ENCODE measurements at places on chromosomes 3 and 15.

DNA sequence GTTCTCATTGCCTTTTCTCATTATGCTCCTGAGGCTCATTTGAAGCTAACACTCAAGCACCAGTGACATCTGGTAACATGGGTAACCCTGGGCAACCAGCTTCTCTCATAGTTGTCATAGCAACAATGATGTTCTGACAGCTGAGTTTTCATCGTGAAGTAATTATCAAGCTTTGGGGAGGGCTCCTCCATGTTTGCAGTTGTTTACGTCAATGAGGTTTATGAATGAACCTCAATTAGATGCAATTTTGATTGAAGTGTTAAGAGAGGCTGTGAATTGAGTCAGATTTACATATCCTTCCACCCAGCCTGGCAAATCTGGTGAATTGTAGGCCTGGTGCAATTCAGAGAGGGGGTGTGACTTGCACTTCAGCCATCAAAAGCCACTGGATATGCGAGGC is 119.3 kb upstream of the CHD2 start:
- no peak for DNase-seq

- DNase-seq = no peak
Observed at GRCh38 chr3:182035324-182035723, 323.6 kb downstream of the SOX2 start.

DNA sequence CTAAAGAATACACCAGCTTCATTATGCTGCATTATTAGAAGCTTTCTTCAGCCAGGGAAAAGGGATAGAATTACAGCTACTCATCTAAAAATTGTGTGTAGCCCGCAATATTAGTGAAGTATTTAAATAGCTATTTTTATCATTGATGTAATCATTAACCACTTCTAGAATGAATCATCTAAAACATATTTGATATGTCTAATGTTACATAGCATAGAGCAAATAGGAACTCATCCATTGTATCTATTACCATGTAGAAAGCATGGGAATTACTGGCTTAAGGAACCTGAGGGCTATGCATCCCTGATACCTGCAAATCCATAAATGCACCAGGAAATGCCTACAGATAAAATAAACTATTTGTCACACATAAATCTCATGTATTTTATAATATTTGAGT is 54.5 kb upstream of the VGLL3 start:
- no peak for DNase-seq

DNA sequence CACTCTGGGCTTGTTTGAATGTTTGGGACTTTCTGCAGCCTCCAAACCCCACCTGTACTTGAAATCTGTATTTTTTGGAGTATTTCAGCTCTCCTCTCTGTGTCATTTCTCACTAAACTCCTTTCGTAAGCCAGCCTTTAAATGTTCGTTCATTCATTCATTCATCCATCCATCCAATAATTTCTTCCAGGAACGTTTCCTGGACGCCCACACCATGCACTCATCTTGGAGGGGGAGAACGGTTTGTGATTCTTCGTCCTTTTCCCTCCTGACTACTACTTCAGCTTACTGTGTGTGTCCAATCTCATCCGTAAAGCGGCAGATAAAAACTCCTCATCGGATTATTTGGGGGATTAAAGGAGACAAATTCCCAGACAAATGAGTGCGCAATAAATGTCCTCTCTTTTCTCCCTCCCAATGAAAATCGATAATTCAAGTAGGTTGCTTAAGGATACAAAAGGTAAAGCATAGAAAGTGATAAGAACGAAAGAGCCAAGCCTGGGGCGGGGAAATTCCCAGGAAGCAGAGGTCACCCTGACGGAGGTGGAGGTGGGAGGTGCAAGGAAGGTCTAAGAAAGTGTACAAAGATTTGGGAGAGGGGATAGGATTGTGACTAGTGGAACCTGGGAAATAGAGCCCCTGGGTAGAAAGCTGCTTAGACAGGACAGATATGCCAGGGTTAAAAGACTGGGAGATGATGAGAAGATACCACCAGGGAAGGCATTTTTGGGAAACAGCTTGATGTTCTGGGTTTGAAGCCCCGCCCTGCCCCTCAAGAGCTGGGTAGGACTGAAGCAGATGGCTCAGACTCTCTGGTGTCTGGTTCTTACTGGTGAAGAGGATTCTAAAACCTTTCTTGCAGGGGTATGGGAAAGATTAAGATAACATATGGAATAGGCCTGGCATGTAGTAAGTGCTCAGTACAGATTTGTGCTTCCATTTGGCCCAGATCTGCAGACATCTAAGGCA is 896 bp upstream of the KLHL25 start:
- DNase-seq = no peak

DNA sequence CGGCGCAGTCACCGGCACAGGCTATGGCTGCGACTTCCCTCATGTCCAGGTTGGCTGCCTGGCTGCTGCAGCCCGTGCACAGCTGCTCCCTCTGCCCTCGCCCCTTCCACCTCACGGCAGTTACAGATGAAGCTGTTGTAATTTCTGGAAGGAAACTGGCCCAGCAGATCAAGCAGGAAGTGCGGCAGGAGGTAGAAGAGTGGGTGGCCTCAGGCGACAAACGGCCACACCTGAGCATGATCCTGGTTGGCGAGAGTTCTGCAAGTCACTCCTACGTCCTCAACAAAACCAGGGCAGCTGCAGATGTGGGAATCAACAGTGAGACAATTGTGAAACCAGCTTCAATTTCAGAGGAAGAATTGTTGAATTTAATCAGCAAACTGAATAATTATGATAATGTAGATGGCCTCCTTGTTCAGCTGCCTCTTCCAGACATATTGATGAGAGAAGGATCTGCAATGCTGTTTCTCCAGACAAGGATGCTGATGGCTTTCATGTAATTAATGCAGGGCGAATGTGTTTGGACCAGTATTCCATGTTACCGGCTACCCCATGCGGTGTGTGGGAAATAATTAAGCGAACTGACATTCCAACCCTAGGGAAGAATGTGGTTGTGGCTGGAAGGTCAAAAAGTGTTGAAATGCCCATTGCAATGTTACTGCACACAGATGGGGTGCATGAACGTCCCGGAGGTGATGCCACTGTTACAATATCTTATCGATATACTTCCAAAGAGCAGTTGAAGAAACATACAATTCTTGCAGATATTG is 13.2 kb upstream of the GNB4 start:
- no peak for DNase-seq

- no peak for DNase-seq
Observed at GRCh38 chr15:99604865-99605264, 39.1 kb downstream of the MEF2A start.

DNA sequence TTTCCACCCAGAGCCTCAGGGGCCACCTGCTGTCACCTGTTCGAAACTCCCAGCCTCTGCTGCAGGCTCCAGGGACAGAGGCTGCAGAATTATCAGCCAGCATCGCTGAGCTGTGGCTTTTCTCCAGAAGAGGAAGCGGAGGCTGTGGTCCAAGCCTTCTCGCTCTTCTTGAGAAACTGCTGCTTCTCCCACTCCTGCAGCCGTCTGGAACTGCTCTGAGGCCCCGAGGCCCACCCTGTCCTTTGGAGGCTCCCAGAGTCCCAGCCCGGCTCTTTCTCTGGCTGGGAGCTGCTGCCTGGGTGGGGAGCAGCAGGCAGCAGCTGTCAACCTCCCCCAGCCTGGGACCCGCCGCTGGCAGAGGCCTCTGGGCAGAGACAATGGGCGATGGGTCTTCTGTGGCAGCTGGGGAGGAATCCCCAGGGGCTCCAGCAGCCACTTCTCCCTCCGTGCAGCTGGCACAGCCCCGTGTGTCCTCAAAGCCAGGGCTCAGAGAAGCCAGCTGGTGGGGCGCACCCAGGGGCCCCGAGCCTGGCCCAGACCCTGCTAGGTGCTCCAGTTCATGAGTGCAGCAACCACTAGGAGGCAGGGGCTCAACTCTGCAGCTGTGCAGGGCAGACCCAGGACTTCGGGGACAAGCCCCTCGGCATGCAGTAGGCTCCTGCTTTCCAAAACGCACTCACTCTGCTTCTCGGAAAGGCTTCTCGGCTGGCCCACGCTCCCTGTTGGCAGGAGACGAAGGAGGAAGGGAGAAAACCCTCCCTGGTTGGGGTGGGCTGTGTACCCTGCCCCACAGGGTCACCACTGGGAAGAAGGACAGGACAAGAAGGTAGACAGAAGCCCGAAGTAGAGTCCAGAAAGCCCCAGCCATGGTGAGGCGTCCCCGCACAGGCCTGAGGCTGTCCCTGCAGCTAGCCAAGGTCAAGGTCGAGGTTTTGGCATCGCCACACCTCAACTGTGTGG is 49.9 kb upstream of the FURIN start:
- DNase-seq = no peak

GRCh38 chr3:154684440-154684839 is 254.4 kb upstream of the GPR149 start:
- DNase-seq = no peak

DNA sequence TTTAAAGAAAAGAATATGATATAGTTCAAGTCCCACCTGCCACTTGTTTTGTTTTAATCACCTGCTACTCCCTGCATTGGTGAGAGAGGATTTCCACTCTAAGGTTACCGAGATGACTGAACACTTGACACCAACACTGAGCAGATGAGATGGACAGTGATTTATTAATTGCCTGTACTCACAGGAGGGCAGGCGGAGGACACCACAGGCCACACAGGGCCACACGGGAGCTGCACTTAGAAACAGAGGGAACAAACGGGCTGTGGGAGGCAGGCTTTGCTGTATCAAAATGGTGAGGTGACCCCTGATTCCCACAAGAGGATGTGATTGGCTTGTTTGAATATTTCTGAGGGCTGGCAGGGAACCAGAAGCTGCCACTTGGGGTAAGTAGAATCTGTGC is 10.8 kb downstream of the MINAR1 start:
- no peak for DNase-seq

DNA sequence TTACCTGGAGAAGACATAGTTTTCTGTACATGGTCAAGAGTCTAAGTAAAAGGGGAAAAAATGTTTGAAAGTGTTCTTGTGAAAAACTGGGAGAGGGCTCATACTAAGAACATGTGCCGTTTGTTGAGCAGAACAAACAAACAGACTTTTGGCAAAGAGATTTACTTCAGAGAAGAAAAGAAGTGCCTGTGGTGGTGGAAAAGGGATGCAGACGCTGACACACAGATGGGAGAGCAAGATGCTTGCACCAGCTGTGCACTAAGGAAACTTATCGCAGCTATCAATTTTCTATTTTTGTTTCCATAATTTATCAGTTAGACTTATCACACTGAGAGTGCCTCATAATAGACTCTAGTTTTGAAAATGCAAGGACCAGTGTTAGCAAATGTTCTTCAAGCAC is 259.6 kb upstream of the PDZRN3 start:
- no peak for DNase-seq

DNA sequence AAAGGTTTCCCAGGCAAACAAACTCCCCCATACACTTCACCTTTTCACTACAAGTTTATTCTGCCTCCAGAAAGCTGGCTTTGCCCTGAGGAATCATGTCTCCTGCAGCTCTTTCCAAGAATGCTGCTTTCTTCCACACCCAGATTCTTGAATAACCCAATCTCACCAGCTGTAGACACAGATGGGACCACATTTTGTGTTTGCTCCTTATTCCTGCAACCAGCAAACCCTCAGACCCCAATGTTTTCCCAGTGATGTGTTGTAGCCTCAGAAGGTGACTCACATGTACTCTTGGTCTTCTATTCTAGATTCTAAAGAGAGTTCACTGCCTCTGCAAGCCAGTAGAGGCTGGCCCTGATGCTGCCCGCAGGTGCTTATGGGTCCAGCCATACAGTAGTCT is 23.6 kb upstream of the TRIM59 start:
- no peak for DNase-seq

DNA sequence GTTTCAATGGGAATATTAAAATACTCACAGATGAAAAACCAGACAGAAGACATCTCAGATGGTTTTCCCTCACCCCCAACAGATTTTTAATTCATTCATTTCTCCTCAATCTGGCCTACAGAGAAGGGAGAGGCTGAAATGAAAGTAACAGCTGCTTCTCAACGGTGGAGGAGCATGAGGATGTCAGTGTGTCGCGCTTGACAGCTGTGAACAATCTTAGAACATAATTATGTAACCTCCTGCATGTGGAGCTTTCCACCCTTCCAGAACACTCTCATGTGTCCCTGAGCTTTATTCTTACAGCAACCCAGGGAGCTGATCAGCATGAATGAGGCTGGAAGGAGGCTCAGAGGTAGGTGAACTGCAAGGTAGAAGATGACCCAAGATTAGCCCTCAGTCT is 52.7 kb downstream of the MB21D2 start:
- no peak for DNase-seq

DNA sequence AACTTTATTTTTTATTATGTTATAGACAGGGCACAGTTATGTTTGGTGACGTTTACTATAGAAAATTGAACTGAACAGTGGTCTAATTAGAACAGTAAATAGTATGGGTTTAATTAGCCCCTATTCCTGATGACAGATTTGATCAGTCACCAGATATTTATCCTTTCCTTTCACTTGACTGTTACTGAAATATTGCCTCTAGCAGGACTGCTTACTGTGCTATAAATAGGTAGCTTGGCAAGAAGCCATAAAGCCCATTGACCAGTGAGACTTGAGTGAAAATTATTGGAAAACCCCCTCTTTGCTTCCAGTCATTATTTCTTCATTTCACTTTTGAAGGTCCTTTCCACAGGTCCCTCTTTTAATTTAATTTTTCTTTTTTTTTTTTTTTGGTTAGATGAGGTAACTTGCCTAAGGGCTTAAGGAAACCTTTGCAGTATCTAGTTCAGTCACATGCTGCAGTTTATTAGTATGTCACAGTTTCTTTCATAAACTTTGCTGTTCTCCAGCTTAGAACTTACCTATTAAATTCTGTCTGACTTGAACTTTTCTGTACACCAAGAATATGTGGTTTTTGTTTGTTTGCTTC is 115.6 kb downstream of the ADAMTSL3 start:
- no peak for DNase-seq

GRCh38 chr3:129182390-129183185 is 1.1 kb downstream of the CNBP start:
- DNase-seq = no peak

- DNase-seq = no peak
Observed at GRCh38 chr3:196332168-196332567, 6.0 kb downstream of the TM4SF19 start.

GRCh38 chr3:171348121-171348520 is 112.1 kb downstream of the TNIK start:
- DNase-seq = no peak

DNA sequence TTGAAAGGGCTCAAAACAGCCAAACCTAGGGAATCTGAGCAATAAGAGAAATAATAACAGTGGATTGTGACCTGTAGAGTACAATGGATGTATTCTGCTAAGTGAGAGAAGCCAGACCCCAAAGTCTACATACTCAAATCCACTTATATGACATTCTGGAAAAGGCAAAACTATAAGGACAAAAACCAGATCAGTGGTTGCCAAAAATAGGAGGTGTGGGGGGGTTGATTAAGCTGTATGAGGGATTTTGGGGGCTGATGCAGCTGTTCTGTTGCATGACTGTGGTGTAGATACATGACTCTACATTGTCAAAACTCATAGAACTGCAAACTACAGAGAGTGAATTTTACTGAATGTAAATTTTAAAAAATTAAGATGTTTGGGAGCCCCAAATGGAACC is 20.1 kb upstream of the CGNL1 start:
- DNase-seq = no peak

- DNase-seq = no peak
Observed at GRCh38 chr3:136792556-136793330, 26.2 kb upstream of the SLC35G2 start.

GRCh38 chr15:39946862-39947261 is 12.9 kb downstream of the EIF2AK4 start:
- DNase-seq = no peak

All from COLO829 (cell line).